ENCODE measurements at places on chromosomes 7 and 10.
A peak's percentile ranks its signal among the peaks of the same experiment; 100 is the strongest.

GRCh38 chr7:26789481-26790184, 74.8 kb downstream of the SKAP2 start:
- no peak for DNase-seq

GRCh38 chr10:84076540-84077195, 62.6 kb upstream of the GHITM start:
- DNase-seq: no peak

- DNase-seq: no peak
These were observed 119.0 kb downstream of the HTR7 start for GRCh38 chr10:90738885-90739284.

DNA sequence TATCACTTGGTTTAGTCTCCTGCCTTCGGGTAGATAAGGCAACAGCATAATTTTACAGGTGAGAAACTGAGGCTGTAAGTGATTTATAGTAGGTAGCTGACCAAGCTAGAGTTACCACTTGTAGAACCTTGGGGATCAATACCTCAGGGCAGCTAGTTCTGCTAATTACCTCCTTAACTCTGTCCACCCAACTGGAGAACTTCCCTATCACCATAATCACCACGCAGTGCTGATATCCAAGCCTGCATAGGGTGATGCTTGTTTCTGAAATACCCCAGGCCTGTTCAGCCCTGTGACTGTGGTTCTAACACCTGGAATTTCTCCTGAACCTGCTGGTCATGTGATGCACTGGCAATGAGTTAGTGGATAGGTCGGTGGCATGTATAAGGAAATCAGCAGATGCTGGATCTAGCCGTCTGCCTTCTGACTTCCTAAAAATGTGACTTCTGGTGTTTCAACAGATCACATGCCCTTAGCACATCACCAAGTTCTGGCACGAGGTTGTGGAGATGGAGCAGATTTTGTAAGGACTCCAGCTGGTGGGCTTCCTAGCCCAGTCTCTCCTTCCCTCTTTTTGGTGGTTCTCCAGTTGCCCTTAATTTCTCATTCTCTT, 15.3 kb downstream of the PLAU start:
- DNase-seq: peak; percentile 91

DNA sequence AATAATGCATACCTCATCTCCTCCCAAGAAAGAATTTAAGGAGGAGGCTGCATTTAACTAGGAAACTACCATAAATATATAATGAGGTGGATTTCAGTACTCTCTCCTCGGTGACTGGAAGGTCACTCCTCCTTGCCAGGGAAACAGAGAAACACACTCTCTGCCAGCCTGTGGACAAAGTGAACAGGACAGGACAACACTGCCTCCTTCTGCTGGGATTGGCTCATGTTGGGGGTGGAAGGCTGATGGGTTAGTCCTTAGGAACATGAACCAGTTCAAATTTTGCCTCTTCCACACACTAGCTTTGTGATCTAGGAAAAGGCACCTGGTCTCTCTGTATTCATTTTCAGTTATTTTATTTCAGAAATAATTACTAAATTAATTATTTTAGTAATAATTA, 50.6 kb upstream of the STEAP4 start:
- peak; percentile 58 for DNase-seq

GRCh38 chr10:19788075-19788686, 28.1 kb upstream of the PLXDC2 start:
- DNase-seq: peak; percentile 67

DNA sequence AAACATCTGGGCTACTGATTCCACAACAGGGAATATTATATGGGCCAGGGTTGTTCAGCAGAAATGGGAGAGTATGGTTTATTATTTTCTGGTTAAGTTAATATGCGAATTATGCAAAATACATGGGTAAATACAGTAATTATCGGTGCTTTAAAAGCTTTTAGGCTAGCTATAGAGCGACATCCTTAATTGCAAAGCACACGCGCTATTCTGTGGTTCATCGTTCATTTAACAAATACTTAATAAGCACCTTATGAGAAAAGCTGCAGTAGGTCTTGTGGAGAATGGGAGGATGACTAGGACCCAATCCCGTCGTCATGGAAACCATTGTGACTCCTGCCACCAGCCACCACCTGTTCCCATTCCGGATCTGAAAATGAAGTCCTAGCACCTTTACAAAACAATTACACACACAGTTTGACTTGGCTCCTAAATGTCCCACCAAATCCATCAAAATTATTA, 623 bp upstream of the CEP41 start:
- DNase-seq: no peak

GRCh38 chr10:71812016-71812912, 38.8 kb downstream of the PSAP start:
- peak; percentile 56 for DNase-seq

- DNase-seq: no peak
These were observed 185.4 kb downstream of the DNAJB6 start for GRCh38 chr7:157522189-157522588.

Data from inflammatory macrophage (primary cell).